Right cardiac atrium (tissue), 5 donors: ENCODE measurements at places on chromosomes 16 and 17.

DNA sequence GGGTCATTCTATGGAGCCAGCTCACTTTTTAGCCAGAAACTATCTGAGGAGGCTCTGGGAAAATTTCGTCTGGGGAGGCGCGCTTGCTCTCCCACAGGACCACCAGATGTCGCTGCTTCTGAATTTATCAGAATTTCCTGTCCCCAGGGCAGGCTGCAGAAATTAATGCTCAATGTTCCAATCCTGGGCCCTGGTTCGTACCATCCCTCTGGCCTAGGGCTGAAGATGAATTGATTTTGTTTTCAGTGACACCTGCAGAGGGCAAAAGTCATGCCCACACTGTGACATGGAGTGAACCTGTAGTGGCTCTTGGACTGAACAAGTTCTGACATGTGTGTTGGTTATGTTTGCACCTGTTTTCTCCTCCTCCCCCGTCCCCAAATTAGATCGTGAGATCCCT lies 482.6 kb downstream of the NPIPA7 start:
- peak; percentile 38 for DNase-seq

- no peak for DNase-seq
These were observed 23.1 kb upstream of the DOC2B start for GRCh38 chr17:204427-205147.

- no peak for DNase-seq
These were observed 363 bp downstream of the KARS1 start for GRCh38 chr16:75647112-75647491.

- DNase-seq: no peak
These were observed 75.6 kb downstream of the SPECC1 start for GRCh38 chr17:20084621-20085282.

GRCh38 chr17:80426671-80427326 lies 11.8 kb downstream of the ENDOV start:
- peak; percentile 88 for DNase-seq

DNA sequence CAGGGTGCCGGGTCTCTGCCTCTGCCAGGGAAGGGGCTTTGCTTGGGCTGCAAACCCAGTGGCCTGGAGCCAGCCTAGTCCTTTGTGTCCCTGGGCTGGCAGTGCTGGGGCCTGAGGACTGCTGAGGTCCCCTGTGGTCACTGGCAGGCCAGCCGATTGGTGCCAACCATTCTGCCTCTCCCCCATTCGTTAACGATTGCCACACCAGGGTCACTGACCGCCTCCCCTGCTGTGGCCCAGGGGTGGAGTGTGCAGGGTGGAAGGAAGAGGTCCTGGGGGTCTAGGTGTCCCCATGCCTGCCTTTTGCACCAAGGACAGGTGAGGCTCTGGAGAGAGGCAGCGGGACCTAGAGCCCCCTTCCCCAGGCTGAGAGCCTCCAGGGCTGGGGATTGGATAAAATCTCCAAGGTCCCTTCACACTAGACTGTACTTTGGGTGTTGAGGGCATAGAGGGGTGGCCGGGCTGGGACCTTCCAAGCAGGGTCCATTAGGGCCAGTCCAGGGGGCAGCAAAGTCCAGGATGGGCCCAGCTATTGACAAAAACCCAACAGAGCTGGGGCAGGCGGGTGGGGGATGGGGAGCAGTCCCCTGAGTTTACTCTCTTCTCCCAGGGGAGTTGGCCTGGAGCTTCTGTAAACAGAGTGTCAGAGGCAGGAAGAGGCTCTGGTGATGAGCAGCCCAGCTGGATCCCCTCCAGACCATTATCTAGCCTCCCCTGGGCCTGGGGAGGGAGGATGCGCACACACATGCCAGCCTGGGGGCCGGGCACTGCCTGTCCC lies 1.1 kb downstream of the VASN start:
- no peak for DNase-seq

GRCh38 chr16:6777624-6778023 lies 555.0 kb upstream of the RBFOX1 start:
- DNase-seq: no peak

- DNase-seq: no peak
These were observed 24.0 kb upstream of the SALL1 start for GRCh38 chr16:51175081-51175480.

- DNase-seq: no peak
These were observed 7.1 kb downstream of the GIT1 start for GRCh38 chr17:29582254-29582765.

DNA sequence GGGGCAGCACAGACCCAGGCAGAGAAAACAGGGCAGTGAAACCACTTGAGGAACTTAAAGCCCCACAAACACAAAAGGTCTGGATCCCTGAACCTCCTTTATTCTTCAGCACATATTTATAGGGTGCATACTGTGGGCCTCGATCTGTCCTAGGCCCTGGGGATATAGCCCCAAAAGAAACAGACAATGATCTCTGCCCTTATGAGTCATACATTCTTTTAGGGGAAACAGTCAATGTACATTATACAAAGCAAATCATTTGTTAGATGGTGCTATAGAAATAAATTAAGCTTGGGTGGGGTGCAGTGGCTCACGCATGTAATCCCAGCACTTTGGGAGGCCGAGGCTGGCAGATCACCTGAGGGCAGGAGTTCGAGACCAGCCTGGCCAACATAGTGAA lies 10.0 kb upstream of the HES7 start:
- no peak for DNase-seq

DNA sequence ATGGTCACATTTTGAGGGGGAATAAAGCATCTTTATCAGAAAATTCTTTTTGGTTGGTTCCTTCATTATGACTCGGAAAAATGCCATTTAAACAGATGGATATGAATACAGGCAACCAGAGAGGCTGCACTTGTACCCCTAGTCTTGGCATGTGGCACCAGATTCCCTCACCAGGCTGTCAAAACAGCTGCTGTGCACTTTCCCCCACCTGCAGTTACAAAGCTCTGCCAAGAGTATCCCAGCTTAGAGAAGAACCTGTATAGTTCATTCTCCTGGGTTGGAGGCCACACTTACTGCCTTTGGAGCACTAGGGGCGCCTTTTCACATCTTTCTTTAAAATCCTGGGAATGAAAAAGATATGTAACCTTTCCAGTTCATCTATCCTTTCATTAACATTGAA lies 190.3 kb downstream of the KIF2B start:
- DNase-seq: no peak

- DNase-seq: no peak
These were observed 75.5 kb downstream of the GPRC5B start for GRCh38 chr16:19809121-19809635.

GRCh38 chr16:70553645-70554044 lies 30.0 kb downstream of the SF3B3 start:
- no peak for DNase-seq

- DNase-seq: peak; percentile 90
These were observed 1.0 kb downstream of the TELO2 start for GRCh38 chr16:1494129-1494640.

GRCh38 chr17:49723423-49723822 lies 15.7 kb upstream of the SLC35B1 start:
- DNase-seq: peak; percentile 92

- DNase-seq: no peak
These were observed 22.6 kb downstream of the IST1 start for GRCh38 chr16:71917900-71918299.

DNA sequence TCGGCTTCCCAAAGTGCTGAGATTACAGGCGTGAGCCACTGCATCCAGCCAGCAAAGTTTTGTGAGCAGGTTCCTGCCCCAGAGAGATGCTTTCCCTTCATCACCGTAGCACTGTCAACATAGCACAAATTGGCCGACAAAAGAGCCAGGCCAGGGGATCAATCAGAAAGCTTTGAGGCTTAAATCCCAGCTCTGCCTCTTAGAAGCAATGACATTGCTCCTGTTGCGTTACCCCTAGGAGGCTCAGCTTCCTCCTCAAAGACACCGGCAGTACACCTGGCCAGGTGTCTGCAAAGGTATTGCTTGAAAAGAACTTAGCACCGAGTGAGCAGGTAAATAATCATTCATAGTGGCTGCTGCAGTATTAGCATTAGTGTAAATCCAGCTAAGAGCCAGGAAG lies 86.5 kb downstream of the NDE1 start:
- DNase-seq: no peak

DNA sequence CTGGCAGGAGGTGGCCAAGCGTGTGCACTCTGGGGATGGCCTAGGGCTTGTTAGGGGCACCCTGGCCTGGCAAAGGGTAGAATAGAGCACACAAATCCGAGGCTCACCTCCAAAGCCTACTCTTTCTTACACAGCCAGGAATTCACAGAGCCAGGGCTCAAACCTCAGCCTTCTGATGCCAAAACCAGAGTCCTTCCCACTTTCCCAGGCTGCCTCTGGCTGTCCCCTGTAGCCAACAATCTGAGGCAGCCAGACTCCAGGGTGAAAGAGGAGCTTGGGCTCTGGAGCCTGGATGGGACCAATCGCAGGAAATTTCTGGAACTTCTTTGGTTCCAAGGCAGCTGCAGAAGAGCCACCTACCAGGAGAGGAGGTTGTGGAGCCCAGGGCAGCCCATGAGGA lies 127.9 kb downstream of the COPRS start:
- no peak for DNase-seq

GRCh38 chr16:12559714-12560113 lies 244.0 kb downstream of the CPPED1 start:
- DNase-seq: peak; percentile 3

- peak; percentile 75 for DNase-seq
These were observed 54.2 kb downstream of the SREBF1 start for GRCh38 chr17:17782523-17783115.

GRCh38 chr16:55585631-55586030 lies 19.1 kb downstream of the CAPNS2 start:
- no peak for DNase-seq

- DNase-seq: no peak
These were observed 5.6 kb upstream of the CXCL16 start for GRCh38 chr17:4744999-4745969.

- DNase-seq: no peak
These were observed 5.0 kb downstream of the CENPX start for GRCh38 chr17:82017612-82018151.

DNA sequence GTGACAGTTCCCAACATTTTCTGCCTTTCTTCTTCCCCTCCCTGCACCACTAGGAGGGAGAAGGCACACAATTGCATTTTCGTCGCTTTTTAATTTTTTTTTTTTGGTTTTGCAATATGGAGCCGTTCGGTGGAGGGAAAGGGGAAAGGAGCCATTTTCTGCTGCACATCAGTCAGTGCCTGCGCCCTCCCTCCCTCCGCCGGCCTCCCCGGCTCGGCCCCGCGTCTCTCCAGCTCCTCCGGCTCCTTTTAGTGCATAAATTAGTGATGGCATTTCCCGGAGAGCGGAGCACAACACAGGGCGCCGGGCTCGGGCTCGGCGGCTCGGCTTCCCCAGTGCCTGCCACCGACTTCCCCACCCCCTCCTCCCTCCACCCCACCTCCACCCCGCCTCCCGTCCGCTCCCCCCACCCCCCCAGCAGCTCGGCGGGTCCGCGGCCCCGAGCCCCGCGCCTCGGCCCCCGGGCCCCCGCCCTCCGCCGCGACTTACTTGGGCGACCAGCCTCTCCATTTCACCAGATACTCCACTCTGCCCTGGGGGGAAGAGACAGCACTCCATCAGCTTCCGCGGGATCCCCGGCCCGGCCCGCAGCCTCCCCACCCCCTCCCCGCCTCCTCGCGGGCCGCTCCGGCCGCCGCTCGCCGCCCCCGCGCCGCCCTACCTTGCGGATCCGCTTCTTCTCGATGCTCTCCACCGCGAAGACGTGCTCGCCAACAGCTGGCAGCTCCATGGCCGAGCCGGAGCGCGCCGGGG lies 542 bp downstream of the CBX4 start:
- DNase-seq: peak; percentile 82

DNA sequence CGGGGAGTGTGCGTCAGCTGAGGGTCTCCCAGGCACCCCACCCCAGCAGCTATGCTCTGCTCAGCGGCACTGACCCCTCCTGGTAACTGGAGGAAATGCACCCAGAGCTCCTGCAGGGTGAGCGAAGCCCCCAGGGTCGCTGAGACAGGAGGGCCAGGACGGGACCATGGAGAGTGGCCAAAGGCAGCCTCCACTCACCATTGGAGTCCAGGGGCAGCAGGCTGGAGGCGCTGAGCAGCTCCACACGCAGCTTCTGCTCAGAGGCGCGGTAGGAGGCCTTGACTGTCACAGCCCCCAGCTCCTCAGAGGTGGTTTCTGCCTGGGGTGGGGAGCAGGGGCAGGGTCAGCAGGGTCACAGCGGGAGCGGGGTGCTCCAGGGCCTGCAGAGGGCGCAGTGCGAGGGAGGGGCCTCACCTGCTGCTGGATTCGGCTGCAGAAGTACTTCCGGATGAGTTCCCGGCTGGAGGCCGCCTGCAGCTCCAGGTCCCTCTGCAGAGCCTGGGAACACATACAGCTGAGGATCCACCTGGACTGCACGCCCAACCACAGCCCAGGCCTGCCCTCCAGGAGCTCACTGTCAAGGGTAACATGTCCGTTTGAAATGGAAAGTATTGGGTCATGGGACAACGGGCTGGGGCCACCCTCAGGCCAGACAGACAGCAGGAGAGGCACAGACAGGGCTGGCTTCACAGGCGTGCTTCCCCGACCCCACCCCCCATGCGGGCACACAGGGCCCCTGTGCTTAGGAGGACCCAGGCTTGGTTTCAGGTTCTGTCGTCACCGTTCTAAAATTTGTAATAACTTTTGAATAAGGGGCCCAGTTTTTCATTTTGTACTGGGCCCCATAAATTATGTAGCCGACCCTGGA lies 13.8 kb downstream of the UNC13D start:
- no peak for DNase-seq

- no peak for DNase-seq
These were observed 32.3 kb downstream of the FTO start for GRCh38 chr16:53736297-53736696.

- DNase-seq: no peak
These were observed 18.3 kb downstream of the PSME3IP1 start for GRCh38 chr16:57167538-57167937.

DNA sequence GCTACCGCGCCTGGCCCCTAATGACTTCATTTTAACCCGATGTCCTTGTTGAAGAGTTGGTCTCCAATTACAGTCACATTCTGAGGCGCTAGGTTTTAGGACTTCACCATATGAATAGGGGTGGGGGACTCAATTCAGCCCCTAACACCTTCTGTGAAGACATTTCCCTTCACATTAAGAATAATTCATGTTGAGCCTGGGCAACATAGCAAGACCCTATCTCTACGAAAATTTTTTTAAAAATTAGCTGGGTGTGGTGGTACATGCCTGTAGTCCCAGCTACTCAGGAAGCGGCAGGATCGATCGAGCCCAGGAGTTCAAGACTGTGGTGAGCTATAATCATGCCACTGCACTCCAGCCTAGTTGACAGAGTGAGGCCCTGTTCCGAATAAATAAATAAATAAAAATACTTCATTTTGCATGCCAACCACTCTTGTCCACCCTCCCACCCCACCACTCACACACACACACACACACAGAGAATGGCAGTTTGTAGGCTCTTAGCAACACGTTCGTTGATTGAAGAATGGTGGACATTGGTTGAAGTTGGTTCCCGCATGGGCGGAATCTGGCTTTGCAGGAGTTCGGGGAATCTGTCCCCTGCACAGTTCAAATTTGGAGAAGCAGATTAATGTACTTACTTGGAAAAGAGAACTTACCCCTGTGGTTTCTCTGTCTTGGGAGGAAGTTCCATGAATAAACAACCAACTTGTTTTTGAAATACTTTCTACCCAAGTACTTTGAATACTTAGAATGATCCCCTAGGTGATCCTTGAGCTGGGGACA lies 27.8 kb upstream of the TVP23A start:
- no peak for DNase-seq

GRCh38 chr17:81097134-81097942 lies 62.4 kb downstream of the BAIAP2 start:
- DNase-seq: peak; percentile 91

- no peak for DNase-seq
These were observed 10.7 kb upstream of the CISD3 start for GRCh38 chr17:38719289-38719942.

GRCh38 chr17:7834957-7835813 lies 1.2 kb downstream of the KDM6B start:
- peak; percentile 97 for DNase-seq

GRCh38 chr16:76985392-76986045 lies 205.5 kb upstream of the MON1B start:
- no peak for DNase-seq
